ENCODE measurements at places on chromosomes 6 and 20. TPM values are rescaled to one million over a fixed set of nuclear protein-coding genes. Genes with fewer than 3 reads are reported as not detected.

Gene GNMT
- total RNA-seq: 0.47 TPM

DNA sequence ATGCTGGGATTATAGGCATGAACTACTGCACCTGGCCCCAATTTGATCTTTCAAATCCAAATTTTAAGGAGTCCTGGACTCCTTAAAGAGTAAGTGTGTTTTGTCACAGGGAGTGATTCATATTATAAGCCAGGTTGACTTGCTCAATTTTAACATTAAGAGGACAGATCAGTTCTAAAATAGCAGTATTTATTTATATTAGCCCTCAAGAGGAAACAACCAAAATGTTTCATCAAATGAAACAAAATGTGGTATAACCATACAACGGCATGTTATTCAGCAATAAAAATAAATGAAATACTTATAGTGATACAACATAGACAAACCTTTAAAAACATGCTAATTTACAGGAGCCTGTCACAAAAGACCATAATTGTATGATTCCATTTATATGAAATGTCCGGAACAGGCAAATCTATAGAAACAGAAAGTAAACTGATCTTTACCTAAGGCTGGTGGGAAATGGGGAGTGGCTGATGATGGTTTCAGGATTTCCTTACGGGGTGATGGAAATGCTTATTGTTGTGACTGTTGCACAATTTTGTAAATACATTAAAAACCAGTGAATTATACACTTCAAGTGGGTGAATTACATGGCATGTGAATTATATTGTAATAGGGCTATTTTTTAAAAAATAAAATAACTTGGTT is 637.4 kb downstream of the MMUT start:
- H3K27ac ChIP-seq: peak overlapping the region; percentile 99
- peak overlapping the region; percentile 50 for H3K4me3 ChIP-seq
- H3K27me3 ChIP-seq: no peaks in the 10 kb centered on the region
- peaks cover 8% of the 10 kb centered on the region for H3K36me3 ChIP-seq

DNA sequence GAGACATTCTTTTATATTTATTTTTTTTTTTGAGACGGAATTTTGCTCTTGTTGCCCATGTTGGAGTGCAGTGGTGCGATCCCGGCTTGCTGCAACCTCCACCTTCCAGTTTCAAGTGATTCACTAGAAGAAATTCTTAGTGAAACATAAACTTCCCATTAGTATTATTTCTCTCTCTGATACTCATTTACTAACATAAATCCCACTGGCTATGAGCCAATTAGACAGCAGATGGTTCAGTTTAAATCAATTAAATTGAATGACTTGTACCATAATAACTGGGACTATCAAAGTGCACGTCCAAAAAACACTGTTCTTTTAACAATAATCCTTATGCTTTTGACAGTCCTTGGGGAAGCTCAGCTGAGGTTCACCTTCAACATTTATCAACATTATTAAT is 111.2 kb upstream of the PTCHD4 start:
- H3K27ac ChIP-seq: no peak overlapping the region
- H3K4me3 ChIP-seq: no peak overlapping the region
- H3K27me3 ChIP-seq: no peaks in the 10 kb centered on the region
- H3K4me1 ChIP-seq: no peaks in the 10 kb centered on the region
- H3K36me3 ChIP-seq: no peaks in the 10 kb centered on the region

DNA sequence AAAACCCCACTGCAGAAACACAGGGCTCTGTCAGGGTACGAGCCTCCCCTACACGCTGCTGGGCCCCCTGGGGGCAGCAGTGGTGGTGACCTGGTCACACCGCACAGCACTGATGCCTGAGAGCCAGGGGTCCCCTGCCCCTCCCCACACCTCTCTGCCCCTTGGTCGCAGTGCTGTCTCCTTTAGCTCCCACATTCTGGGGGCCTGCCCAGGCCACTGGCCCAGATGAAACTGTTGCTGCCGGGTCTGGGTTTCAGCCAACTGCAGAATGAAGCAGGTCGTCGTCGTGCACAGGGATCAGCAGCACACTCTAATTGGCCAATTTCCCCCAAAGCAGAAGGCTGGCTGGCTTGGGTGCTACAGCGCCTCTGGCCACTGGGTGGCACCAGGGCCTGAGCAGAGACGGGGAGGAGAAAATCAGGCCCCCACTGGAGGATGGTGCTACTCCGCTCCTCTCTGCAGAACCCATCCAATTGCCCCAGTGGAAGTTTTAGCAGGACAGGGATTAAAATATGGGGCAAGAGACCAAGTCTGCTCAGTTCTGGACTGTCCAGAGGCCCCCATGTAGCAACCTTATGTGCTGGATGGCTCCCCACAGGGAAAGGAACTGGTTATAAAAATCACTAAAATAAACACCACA is 26.1 kb downstream of the DIDO1 start:
- no peak overlapping the region for H3K4me3 ChIP-seq
- no peaks in the 10 kb centered on the region for H3K27me3 ChIP-seq
- H3K4me1 ChIP-seq: peaks cover 15% of the 10 kb centered on the region
- H3K36me3 ChIP-seq: peaks cover 38% of the 10 kb centered on the region
- DNase-seq: peak; percentile 74
- peak overlapping the region; percentile 28 for H3K27ac ChIP-seq

DNA sequence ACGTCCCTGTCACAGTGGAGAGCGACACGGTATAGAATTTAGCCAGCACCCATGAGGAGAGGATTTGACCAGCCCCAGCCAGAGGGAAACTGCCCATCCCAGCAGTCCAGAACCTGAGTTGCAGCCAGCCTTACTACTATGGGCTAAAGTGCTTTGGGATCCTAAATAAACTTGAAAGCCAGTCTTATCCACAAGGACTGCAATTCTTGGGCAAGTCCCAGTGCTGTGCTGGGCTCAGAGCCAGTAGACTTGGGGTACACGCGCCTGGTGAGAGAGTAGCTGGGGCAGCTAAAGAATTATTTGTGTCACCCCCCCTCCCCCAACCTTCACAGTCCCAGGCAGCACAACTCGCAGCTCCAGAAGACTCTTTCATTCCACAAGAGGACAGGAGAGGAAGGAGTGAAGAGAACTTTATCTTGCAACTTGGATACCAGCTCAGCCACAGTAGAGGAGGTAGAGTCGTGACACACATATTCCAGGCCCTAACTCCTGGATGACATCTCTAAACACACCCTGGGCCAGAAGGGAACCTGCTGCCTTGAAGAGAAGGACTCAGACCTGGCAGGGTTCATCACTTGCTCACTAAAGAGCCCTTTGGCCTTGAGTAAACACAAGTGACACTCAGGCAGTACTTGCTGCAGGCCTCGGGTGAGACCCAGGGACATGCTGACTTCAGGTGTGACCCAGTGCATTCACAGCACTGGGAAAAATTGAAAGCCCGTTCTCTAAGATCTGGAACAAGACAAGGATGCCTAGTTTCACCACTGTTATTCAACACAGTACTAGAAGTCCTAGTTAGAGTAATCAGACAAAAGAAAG is 100.3 kb downstream of the REV3L start:
- H3K27me3 ChIP-seq: no peaks in the 10 kb centered on the region
- peaks cover 3% of the 10 kb centered on the region for H3K36me3 ChIP-seq
- no peak overlapping the region for H3K27ac ChIP-seq
